Fibroblast of upper back skin (primary cell): ENCODE measurements at places on chromosomes 2 and 18.

- no peak for DNase-seq
Observed at GRCh38 chr2:128783193-128783671, 464.6 kb upstream of the HS6ST1 start.

- no peak for DNase-seq
Observed at GRCh38 chr2:129908721-129909373, 70.6 kb upstream of the RAB6C start.

DNA sequence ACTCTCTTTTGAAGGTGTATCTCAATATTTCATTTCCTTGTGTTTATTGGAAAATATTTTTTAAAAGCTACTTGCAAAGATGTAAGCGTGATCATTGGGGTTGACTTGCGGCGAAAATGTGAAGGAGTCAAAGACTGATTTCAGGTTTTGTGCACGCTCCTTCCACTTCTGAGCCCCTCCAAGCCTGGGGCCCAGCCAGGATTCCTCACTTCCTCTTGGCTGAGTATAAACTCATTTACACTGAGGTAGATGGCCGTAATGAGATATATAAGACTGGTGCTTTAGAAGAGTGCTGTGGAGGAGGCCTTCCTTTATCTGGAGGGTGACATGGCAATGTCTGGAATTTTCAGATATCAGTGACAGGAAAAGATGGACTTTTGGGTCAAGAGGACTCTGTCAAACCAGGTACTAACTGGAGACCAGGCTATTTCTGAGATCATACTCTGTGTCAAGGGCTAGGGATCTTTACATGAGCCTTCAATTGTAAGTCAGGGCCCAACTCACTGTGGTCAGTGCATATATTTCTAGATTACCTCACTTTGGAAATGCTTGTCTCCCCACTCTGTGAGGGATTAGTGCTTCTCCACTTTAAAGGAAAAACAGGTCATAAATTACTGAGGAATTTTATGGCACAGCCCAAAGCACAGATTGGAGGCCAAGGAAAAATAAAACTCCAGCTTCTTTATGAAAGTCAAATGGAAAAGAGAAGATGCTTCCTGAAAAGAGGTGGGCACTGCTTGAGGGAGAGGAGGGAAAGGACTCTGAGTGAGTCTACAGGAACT, 22.8 kb downstream of the PRKCE start:
- DNase-seq, result peak; percentile 67

- no peak for DNase-seq
Observed at GRCh38 chr2:160325418-160325817, 125.3 kb upstream of the ITGB6 start.

GRCh38 chr2:230425377-230425776, 9.4 kb downstream of the SP100 start:
- no peak for DNase-seq

- peak; percentile 55 for DNase-seq
Observed at GRCh38 chr2:162022290-162022945, 51.6 kb downstream of the DPP4 start.
